ENCODE measurements at places on chromosomes 16 and 17.

GRCh38 chr17:31499771-31500554, 108.5 kb downstream of the RAB11FIP4 start:
- DNase-seq: no peak

GRCh38 chr16:10162981-10163380, 19.2 kb downstream of the GRIN2A start:
- DNase-seq: no peak

DNA sequence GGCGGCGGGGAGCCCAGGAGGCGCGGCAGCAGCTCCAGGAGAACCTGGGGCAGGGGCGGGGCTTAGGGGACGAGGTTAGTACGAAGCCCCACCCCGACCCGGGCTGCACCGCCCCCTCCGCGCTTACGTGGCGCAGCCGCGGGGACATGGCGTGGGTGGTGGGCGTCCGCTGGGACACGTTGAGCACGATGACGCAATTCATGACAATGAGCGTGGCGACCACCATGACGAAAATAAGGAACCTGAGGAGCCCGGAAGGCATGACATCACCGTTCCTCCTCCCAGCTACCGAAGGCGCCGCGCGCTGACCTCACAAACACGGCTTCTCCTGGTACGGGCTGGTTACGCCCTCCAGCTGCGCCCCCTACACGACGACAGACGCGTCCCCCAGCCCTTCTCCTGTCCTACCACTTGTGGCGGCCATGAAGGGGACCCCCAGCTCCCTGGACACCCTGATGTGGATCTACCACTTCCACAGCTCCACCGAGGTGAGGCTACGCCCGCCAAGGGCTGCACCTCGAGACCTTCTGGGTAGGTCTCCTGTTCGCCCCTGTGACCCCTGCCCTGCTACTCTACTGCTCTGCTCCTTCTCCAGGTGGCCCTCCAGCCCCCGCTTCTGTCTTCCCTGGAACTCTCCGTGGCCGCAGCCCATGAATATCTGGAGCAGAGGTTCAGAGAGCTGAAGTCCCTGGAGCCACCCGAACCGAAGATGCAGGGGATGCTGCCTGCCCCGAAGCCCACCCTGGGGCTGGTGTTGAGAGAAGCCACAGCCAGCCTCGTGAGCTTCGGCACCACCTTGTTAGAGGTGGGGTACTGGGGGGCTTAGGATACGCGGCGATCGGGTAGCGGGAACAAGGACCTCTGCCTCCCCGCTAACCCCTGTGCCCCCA, at the start of gene C17orf107:
TSS of gene C17orf107 (plus strand) at position 196 of the 890 bp plus-strand sequence. CDS start at position 423, 227 bp downstream.
- DNase-seq: peak; percentile 69

DNA sequence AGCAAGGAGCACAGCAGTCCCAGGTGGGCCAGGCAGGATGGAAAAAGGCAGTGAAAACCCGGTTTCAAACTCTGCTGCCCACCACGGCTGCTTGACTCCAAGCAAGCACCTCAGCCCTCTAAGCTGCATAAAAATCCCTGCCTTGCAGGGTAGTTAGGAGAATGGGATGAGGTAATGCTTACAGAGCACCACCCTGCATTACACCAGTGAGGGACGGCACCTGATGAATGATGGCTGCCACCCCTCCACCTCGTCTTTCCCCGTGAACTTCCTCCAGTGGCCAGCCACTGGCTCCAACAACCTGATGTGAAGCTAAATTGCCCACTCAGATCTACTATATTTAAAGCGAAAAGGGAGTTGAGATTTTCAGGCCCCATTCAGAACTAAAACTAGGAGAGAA, 21.3 kb downstream of the MIEF2 start:
- DNase-seq: no peak

GRCh38 chr16:75238132-75238852, 13.1 kb downstream of the BCAR1 start:
- peak; percentile 82 for DNase-seq

DNA sequence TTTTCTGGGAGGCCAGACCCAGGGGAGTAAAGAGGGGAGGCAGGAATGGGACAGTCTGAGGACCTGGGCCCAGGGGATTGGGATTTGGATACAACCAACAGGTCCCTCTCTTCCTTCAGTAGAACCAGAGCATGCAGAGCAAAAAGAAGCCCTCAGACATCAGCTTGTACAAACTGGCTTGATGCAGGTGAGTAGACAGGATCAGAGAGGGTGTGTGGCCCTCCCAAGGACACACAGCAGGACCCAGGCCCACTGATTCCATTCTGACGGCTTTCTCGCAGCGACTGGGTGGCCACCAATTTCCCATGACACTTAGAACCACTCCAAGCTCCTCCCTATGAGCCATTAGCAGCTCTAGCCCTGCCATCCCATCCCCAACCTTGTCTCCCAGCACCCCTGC, 63.6 kb downstream of the ABCC6 start:
- no peak for DNase-seq

DNA sequence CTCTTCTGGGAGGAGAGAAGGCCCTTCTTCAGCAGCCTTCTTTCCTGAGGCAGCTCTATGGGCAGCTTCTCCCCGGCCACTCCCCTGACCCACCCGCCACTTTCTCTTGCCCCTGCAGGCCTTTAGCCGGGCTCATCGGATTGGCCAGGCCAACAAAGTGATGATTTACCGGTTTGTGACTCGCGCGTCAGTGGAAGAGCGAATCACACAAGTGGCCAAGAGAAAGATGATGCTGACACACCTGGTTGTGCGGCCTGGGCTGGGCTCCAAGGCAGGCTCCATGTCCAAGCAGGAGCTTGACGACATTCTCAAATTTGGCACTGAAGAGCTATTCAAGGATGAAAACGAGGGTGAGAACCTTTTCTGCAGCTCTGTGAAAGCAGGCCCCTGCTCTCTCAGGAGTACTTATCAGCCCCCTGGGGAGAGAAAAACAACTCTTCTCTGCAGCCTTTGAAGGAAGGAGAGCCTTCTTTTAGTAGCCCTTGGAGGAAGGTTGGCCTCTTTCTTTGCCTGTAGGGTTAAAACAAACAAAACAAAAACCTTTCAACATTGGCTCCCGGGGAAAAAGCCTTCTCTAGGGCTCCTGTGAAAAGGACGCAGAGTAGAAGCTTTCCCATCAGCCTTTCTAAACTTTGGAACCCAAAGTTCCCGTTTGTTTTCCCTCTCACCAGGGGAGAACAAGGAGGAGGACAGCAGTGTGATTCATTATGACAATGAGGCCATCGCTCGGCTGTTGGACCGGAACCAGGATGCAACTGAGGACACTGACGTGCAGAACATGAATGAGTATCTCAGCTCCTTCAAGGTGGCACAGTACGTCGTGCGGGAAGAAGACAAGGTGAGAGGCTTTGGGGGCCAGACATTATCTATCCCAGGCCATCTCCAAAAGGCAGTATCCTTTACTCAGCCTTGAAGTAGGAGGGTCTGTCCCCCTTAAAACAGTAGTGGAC, 12.7 kb downstream of the RNF227 start:
- no peak for DNase-seq

- DNase-seq: no peak
Measured at GRCh38 chr17:3534881-3535252, 22.7 kb downstream of the TRPV3 start.

DNA sequence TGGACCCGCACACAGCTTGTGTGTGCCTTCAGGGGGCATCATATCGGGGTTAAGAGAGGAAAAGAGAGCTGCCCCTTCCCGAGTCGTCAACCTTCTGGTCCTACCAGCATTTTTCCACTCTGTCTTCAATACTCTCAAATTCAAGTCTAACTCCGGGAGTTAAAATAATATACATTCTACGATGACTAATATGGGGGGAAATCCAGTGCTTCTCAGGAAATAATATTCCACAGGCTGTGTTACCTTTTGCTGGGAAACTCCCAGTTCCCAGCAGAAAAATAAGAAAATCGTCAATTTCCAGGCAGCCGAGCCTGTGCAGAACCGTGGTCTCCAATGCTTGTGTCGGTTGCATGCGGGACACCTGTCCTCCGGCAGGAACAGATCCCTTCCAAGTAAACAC, 105.0 kb upstream of the FOXF1 start:
- no peak for DNase-seq

- peak; percentile 60 for DNase-seq
Measured at GRCh38 chr17:9291912-9292560, 270.7 kb downstream of the NTN1 start.

GRCh38 chr16:57555831-57556230, 13.4 kb downstream of the ADGRG5 start:
- no peak for DNase-seq

DNA sequence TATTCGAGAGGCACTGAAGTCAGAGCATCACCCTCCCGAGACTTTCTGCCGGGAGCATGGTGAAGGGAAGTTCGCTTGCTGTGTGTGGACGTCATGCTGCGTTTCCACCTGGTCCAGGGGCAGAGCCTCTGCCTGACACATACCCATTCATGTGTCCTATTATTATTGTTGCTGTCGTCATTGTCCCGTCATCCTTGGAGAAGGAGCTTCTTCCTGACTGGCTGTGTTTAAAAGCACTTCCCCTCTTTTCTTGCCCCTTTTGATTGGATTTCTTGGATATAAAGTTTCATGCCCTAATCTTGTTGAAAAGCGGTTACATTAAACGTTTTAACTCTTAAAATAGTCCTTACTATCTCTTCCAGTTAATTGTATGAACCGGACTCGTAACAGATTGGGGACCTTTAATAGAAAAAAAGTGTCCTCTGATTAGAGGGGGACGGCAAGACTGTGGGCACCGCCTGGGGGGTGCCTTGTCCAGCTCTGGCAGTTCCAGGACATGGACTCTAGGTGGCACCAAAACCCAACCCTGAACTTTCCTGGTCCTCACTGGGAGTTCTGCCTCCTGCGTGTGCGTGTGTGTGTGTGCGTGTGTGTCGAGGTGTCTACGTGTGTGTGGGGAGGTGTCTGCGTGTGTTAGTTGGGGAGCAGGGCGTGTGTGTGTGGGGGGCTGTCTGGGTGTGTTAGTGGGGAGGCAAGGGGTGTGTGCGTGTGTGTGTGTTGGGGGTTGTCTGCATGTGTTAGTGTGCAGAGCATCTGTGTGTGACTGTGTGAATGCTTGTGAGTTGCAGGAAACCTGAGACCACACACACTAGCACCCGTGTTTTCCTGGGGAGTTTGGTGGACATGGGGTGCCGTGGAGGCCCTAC, 133.3 kb upstream of the CIBAR2 start:
- no peak for DNase-seq

- DNase-seq: no peak
Measured at GRCh38 chr17:28999206-28999605, 6.6 kb downstream of the SEZ6 start.

- DNase-seq: no peak
Measured at GRCh38 chr16:35150805-35151312, 1691.4 kb downstream of the TP53TG3F start.

DNA sequence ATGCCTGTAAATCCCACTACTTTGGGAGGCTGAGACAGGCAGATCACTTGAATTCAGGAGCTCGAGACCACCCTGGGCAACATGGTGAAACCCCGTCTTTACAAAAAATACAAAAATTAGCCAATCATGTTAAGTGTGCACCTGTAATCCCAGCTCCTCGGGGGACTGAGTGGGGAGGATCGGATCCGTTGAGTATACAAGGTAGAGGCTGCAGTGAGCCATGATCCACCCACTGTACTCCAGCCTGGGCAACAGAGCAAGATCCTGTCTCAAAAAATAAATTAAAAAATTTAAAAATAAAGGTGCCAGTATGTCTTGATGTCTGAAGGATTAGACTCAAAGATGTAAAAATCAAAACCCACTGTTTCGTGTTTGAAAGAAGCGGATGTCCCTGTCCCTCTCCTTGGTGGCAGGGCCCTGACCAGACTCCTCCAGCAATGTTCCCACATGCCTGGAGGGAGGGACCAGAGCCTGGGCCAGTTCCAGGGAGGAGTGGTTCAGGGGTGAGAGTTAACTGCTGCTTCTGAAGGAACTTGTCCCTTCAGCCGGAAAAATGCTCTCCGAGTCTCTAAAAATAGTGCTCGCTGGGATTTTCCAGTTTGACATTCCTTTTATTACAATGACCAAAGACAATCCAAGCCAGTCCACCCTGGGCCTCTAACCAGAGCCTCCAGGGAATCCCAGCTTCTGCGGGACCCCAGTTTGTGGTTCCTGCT, 9.4 kb upstream of the CMTM4 start:
- DNase-seq: no peak

- no peak for DNase-seq
Measured at GRCh38 chr17:45924332-45924820, 30.0 kb downstream of the MAPT start.

GRCh38 chr17:83154311-83155127, 75.1 kb downstream of the METRNL start:
- no peak for DNase-seq

DNA sequence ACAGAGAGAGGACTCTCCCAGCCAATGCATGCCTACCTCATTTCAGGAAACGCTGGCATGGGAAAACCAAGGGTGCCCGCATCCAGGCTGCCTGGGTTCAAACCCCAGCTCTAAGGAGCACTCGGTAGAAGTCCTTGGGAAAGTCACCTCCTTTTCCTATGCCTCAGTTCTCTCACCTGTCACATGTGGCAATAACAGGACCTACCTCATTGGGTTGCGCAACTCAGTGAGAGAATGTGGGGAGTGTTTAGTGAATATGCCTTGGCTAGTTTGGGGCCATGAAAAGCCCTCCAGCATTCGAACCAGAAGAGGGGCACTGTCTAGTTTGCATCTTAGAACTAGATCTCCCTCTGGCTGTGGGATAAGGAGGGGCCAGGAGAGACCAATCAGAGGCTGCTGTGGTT, 9.0 kb upstream of the NXPH3 start:
- DNase-seq: no peak

DNA sequence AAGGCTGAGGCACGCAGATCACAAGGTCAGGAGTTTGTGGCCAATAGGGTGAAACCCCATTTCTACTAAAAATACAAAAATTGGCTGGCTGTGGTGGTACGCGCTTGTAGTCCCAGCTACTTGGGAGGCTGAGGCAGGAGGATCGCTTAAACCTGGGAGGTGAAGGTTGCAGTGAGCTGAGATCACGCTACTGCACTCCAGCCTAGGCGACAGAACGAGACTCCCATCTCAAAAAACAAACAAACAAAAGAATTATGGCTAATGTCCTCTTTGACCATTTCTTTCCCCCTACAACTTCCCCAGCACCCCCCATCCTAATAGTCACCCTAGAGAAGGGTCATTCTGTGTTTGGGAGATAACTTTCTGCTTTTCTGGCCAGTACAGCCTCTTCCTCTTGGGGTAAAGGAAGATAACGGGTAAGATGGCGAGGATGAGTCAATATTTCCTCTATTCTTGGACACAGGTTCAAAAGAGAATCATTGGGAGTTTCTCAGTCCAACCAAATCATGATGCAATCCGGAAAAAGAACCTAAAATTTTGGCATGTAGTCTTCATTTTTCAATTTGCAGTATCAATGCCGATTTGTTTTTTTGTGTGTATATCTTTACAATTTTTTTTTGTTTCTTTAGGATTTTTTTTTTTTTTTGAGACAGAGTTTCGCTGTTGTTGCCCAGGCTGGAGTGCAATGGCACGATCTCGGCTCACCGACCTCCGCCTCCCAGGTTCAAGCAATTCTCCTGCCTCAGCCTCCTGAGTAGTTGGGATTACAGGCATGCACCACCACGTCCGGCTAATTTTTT, 107.6 kb upstream of the MED13 start:
- DNase-seq: no peak

GRCh38 chr16:31714903-31715504, 158.6 kb upstream of the ZNF267 start:
- DNase-seq: no peak

GRCh38 chr17:65197201-65197600, 60.0 kb downstream of the RGS9 start:
- no peak for DNase-seq

- peak; percentile 96 for DNase-seq
Measured at GRCh38 chr17:74453665-74454196, 12.7 kb upstream of the CD300A start.

- DNase-seq: no peak
Measured at GRCh38 chr17:17944743-17945142, 27.5 kb downstream of the TOM1L2 start.

- DNase-seq: no peak
Measured at GRCh38 chr17:36474571-36474970, 11.9 kb upstream of the ZNHIT3 start.

Measured in frontal cortex (tissue), 4 donors.